ENCODE measurements at places on chromosomes 7 and 10.

DNA sequence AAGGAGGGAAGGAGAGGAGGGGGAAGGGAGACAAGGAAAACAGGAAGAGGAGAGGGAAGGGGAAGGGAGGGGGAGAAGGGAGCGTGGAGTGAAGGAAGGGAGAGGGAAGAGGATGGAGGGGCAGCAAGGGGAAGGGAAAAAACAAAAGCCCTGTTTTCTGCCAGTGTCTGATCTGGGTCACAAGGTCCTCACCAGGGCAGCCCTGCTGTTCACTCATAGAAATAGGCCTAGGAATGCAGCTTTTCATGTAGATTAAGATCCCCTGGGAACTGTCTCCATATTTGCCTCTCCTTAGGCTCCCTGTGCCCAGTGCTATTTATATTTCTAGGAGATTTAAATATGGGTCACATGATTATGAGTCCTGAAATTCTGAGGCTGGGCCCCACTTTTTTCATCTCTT is 790.7 kb downstream of the TNS3 start:
- DNase-seq: no peak

- DNase-seq: no peak
Measured at GRCh38 chr7:130141884-130142653, 63.1 kb downstream of the TMEM209 start.

- DNase-seq: no peak
Measured at GRCh38 chr10:87531908-87532622, 27.4 kb downstream of the MINPP1 start.

GRCh38 chr10:98374217-98374985 is 40.6 kb downstream of the PYROXD2 start:
- DNase-seq: peak; percentile 75

- peak; percentile 20 for DNase-seq
Measured at GRCh38 chr7:16811551-16811950, 6.8 kb upstream of the AGR2 start.

DNA sequence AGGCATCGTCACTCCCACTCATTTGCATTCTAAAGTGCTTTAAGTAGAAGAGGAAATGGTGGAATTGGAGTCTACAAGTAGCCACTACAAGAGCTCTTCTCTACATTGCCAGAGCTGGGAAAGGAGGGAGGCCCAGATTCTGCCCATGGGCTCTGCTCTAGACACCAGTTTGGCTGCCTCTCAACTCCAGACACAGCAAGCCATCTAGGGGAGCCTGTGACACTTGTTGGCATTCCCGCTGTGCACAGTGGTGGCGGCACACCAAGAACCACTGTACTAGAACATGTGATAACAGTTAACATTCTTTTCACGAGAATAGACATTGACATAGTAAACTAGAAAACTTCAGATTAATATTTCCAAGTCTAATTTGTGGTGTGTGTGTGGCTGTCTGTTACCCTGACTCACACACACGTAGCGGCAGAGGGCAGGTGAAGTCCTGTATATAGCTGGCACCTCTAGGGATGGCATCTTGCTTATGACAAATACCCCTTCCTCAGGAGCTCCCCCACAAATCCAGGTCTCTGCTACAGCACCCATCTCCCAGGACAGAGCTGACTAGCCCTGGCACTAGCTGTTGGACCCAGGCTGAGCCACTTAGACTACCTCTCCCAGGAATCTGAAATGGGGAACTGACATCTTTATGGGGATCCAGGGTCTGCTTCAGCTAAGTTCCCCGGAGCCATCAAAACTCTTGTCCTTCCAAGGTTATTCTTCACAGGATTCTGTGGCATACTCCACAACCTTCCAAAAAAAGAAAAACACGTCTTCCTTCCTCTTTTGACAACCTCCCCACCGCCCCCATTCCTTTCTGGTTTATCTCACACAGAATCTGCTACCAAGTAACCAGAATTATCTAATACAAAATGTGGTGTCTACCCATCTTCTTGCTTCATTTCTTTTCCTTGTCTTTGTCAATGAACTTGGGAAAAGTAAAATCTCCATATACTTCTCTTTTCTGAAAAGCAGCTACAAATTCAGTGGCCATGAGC is 54.7 kb upstream of the MRLN start:
- no peak for DNase-seq
